ENCODE measurements at places on chromosomes 2 and 18.
A peak's percentile ranks its signal among the peaks of the same experiment; 100 is the strongest.

- DNase-seq: no peak
Measured at GRCh38 chr2:206452750-206453149, 9.4 kb downstream of the ADAM23 start.

DNA sequence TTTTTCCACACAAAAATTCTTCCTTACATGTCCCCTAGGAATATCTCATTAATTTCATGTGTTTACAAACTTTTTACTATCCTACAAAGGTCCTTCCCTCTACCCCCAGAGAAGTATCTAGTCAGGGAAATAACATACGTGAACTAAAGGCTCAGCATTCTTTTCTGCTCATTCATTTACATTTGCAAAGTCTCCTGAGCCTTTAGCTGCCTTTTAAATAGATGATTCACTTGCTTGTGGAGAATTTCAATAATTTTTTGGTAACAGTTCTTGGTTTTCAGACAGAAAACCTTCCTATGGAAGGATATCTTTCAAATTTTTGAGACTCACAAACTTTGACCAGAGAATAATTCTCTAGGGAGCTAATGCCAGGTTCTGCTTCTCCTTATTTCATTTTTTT, 81.5 kb upstream of the RMDN2 start:
- DNase-seq: no peak

- no peak for DNase-seq
Measured at GRCh38 chr2:75321599-75321922, 122.2 kb upstream of the TACR1 start.

DNA sequence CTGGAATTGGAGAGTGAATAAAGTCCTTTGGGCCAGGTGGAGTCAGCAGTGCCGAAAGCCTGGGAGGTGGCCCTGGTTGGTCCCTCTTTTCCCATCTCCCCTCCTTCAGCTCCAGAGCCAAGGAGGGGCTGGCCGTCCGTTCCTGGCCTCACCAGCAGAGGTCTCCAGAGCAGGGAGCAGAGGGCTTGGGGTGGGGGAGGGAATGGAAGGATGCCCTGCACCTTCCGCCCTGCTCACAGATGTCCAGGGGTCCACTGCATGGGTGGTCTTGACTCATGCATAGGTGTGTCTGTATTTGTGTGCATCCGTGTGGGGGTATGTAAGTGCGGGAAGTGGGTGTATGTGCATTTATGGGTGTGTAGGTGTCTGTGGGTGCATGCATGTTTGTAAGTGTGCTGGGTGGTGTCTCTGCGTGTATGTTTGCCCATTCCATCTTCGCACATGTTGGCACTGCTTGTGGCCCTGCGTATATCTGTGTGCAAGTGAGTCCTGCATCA, 201.8 kb downstream of the ZFP36L2 start:
- no peak for DNase-seq

DNA sequence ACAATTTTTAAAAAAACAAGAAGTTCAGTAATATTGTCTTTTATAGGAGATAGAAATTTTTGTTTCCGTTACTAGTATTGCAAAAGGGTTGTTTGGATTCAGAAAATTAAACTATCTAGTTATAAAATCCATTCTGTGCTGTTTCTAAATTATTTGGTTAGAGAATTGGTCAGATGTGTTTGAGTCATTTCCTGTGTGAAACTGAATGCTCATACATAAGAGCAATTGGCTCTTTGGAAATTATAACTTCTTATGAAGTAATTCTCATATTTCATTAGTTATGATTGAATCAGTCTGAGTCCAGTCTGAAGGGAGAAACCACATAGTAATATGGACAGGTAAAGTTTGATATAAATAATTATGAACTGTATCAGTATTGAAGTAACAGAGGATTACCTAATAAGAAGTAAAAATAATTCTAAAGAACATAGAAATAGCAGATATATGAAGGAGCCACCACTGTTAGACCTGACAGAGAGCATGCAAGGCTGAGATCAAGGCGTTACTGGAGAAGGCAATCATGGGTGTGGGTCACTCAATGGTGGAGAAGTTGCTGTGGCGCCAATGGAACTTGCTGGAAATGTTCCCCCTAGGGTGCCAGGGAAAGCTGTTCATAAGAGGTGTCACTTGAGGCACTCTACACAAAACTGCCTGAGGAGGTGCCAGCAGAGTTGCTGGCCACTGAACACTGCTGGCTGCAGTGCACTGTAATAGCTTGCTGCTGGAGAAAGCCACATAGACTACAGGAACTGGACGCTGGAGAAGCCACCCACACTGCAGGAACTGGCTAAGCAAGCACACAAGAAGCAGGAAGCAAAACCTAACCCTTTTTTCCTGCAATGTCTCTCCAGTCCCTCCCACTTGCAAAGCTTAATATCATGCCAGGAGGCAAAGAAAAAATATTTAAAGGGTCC, 18.0 kb upstream of the FAP start:
- DNase-seq: no peak

DNA sequence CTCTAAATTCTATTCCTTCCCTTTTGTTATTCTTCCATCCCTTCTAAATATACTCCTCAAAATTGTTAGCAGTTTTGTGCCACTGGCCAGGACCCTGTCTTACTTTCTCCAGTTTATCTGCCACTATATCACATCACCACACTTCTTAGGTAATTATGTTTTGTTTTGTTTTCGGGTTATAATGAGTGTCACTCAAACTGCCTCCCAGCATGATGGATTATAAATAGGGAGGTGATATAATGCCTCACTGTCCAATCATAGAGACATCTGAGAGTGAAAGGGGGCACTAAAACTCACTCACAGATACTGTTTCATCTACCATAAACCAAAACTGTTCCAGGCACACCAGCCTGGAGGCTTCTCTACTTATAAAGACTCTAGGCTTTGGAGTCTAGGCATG, 3.5 kb downstream of the RSAD2 start:
- no peak for DNase-seq

- DNase-seq: no peak
Measured at GRCh38 chr18:59810183-59810582, 89.6 kb upstream of the PMAIP1 start.

- DNase-seq: peak; percentile 9
Measured at GRCh38 chr2:854460-854859, 96.2 kb upstream of the SNTG2 start.

DNA sequence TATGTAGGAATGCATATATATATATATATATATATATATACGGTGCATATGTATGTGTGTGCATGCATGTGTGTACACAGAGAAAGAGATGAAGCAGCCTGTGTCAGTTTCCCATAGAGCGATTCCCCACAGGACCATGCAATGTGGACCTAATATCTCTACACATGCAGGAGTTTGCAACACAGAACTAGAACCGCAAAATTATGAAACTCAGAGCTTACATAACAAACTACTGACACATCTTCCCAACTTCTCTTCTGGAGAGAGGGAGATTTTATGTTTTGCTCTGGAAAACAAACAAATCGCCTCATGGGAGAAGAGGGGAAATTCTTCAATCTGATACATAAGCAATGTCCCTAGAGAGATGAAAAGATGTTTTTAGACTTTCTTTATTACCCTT, 377.2 kb downstream of the LRATD1 start:
- DNase-seq: no peak

DNA sequence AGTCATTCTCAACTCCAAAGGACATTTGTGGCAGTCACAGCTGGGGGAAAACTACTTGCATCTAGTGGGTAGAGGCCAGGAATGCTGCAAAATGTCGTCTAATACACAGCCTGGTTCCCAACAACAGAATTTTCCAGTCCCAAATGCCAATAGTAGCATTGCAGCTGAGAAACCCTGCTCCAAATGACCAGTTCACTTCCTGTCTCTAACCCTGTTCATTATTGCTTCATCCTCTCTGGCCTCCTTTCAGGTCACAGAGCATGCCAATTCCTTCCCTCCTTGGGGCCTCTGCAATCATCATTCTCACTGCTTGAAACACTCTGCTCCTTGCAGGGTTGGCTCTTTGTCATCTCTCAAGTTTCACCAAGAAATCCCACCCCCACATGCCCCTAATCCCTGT, 139.1 kb downstream of the IRS1 start:
- no peak for DNase-seq

- no peak for DNase-seq
Measured at GRCh38 chr2:68537809-68538208, 70.4 kb downstream of the APLF start.

DNA sequence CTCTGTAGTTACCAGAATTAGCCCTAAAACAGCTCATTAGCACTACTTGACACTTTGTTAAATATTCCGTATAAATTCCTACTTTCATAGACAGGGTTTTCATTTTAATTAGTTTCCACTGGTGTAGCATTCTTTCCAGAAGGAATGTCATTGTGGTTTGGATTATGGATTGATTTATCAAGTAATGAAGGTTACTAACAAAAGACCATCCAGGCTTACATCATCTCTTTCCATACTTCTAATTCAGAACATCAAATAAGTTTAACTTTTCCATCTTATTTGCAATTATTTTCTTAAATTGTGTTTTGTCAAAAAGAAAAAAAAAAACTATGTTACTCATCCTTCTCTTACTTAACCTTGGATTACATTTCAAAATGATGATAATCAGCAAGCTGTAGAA, 231.8 kb upstream of the SPOPL start:
- DNase-seq: no peak

- DNase-seq: no peak
Measured at GRCh38 chr2:223088866-223089265, 36.9 kb downstream of the KCNE4 start.

DNA sequence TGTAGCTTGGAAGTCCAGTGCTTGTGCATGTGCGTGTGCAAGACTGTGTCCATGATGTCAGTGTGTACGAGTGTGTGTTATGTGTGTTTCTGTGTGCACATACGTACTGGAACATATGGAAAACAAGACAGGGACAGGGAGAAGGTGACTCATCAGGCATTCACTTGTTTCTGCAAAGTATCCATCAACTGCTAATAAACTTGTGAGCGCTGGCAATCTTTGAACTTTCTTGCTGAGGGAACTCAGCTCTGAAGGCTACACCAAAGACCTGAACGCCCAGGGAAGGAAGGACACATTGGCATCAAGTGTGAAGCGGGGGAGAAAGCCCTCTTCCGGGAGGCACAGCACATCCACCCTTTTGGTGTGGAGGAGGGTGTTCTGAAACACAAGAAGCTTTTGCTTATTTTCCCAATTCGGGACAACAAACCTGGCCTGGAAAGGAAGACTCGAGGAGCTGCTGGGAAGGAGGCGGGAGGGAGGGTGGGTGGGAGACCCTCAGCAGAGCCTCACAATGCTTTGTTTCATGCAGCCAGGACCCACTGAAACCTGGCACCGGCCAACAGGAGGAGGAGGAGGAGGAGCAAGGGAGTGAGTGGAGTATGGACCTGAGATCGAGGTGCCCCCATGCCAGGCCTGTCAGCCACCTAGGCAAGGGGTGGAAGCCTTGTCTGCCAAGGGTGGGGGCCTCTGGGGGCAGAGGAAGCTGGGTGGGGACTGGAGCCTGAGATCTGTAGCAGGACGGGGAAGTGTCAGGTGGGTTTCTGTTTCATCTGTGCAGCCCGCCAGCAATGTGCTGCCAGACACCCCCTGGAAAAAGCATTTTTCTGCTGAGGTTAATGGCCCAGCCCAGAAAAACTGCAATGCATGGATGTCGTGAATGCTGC, 26.8 kb downstream of the SMAD7 start:
- no peak for DNase-seq

DNA sequence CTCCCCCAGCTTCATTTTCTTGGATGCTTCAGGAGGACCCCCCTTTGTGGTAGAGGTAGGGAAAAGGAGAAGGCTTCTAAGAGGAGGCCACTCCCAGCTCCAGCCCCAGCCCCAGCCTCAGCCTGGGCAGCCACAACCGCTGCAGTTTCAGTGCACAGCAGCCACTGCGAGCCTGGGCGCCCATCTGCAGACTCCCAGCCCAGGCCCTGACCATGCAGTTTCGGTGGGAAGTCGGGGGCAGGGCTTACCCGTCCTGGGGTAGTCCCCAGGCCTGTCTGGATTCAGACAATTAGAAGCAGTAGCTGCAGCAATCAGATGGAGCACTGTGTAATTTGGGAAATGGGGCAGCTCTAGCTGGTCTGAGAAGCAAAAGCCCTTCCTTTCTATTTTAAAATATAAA, 28.6 kb downstream of the ITM2C start:
- DNase-seq: no peak

DNA sequence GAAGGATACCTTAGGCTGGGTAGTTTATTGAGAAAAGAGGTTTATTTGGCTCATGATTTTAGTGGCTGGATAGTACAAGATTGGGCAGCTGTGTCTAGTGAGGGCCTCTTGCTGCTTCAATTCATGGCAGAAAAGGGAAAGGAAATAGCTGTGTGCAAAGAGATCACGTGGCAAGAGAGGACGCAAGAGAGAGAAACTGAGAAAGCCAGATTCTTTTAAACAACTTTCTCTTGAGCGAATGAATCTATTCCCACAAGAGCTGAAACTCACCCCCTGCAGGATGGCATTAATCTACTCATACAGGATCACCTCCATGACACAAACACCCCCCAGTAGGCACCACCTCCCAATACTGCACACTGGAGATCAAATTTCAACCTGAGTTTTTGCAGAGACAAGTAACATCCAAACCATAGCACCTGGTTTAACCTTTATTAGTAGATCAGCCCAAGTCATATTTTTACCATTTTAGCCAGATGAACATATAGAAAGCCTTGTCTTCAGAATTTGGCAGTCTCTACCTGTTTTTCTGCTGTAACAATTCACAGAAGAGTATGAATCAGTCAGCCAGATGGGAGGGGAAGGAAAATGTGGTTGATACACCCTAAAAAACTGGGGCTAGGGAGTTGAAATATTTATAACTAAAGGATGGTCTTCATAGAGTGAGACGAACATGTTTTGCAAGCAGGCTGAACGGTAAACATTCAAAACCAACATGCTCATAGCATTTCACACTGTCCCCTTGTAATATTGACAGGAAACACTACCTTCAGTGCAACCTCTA, 73.9 kb upstream of the NCKAP5 start:
- DNase-seq: no peak

DNA sequence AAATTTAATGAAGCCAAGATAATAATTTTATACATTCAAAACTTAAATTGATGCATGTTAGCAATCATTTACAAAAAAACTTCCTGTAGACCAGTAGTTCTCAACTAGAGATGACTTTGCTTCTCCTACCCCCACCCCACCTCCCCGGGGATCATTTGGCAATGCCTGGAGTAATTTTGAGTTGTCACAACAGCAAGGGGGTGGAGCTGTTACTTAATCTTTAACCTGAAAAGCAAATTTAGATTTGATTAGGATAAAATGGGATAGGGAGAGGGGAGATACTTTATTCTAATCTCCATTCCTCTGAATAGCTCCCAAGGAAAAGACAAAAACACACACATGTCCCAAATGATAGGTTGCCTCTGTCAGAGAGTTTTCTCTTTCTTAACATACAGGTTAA, 4.2 kb downstream of the SLC40A1 start:
- no peak for DNase-seq

GRCh38 chr2:214895469-214895868, 86.0 kb upstream of the BARD1 start:
- DNase-seq: no peak

GRCh38 chr2:34107811-34108210, 508.7 kb upstream of the FAM98A start:
- no peak for DNase-seq

DNA sequence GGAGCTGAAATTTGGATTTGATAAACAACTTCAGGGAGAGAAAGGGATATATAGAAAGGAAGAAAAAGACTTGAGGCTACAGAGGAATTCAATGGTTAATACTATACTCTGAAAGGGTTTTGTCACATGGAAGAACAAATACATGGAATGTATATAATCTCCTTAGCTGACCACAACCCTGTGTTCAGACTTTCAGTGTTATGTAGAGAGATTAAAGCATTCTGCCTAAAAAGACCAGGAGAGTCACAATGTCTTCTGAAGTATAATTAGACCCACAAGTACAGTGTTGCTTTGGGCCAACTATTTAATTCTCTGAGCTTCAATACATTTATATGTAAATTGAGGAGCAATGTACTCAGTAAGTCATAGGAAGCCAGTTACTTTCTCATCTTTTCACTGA, 123.8 kb upstream of the FSHR start:
- no peak for DNase-seq
